ENCODE measurements at places on chromosomes 5 and 9.

DNA sequence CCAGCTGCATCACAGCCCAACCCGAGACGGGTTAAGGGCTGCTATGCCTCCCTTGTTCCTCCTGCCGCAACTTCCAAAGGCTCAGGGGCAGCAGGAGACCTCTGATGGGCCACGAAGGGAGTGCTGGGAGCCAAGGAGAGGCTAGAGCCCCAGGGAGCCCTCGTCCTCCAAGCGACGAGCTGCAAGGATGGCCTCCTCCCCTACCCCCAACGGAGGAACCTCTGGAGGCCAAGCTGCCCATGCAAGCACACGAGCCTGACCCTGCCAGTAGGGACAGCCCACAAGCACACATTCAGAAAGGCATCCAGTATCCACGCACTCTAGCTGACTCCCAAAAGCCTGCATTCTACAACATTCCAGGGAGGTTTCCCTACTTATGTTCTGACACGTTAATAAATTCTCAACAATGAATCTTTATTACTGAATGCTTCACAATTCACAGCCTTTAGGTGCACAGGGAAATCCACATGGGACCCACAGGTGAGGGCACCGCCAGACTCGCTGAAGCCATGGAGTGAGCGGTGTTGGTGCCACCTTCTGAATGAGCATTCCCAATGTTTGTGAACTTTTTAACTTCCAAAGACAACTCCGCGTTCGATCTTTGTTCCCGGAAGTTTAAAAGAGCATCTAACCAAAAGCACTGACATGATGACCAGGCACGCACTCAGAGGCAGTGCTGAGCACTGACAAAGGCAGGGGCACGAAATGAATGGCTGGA lies 28.7 kb downstream of the IPPK start:
- no peak for DNase-seq

DNA sequence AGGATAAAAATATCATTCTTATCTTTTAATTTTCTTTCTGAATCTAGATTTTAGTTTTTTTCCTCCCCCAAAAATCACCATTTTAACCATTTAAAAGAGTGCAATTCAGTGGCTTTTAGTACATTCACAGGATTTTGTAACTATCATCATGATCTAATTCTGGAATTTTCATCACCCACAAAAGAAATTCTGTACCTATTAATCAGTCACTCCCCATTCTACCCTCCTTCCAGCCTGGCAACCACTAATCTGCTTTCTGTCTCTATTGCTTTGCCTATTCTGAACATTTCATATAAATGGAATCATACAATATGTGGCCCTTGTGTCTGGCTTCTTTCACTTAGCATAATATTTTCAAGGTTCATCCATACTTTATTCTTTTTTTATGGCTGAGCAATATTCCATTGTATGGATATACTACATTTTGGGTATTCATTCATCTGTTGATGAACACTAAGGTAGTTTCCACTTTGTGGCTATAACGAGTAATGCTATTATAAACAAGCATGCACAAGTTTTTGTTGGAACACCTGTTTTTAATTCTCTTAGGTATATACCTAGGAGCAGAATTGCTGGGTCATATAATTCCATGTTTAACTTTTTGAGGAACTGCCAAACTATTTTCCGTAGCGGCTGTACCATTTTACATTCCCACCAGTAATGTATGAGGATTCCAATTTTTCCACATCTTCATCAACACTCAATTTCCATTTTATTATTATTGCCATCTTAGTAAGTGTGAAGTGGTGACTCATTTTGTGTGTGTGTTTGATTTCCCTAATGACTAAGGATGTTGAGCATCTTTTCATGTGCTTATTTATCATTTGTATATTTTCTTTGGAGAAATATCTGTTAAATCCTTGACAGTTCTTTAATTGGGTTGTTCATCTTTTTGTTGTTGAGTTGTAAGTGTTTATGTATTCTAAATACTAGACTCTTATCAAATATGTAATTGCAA lies 340.3 kb downstream of the CWC27 start:
- DNase-seq = no peak

DNA sequence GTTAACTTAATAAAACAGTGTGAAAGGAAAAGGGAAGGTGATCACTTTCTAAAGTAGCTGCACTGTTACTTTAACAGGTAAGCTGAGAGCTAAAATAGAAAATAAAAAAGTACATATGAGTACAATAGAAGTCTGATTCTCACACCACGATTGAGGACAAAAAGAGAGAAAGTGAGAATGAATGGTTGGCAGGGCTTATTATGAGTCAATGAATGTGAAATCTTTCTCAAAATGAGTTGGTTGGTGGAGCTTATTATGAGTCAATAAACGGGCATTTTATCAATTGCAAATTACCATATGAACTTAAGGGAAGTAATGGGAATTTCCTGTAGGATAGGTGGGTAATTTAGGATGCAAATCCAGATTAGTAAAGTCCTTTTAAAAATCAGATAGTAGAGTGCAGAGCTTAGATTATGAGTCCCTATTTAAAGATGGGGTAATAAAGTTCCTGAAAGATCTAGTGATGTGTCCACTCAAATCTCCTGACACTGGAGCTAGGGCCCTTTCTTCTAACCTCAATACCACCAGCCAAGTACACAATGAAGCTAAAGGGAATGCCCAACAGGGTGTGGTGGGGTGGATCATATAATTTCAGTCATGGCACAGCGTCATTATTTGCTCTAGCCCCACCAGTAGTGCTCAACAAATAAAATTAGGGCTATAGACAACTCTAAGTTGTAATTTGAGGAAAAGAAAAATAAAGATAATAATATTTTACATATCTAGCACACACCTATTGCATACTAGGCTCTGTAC lies 21.1 kb upstream of the TLR4 start:
- DNase-seq = no peak

- no peak for DNase-seq
These were observed 21.4 kb downstream of the DIAPH1 start for GRCh38 chr5:141597394-141597793.

DNA sequence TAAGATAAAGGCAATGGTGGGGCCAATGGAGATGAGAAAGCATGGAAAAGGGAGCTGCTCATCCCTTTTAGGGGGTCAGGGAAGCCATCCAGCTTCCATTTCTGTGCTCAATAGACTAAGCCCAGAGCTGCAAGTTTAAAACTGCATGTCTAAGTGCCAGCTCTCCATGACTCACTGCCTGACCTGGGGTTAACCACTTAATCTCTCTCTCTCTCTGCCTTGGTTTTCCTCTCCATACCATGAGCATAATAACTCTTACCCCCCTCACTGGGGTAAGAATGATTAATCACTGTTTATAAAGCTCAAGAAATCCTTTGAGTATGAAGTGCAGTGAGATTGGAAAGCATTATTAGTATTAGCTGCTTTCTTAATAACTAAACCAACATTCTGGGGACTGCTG lies 1382.4 kb upstream of the WWC1 start:
- no peak for DNase-seq

- no peak for DNase-seq
These were observed 220.1 kb upstream of the MSX2 start for GRCh38 chr5:174504266-174504726.

DNA sequence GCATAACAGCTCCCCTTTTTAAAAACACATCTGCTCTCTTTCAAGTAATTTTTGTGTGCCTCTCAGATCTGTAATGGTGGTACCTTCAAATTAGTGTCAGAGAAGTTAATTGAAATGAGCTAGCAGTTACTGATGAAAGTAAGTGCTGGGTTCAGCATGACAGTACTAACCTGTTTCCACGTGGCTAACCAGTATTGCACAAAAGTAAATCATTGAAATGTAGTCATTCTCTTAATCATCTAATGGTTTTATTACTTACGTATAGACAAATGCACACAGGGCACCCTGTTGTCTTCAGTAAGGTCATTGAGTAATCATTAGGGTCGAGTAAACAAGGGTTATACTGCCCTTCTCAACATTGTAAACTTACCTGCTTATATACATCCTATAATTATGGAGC lies 157.8 kb upstream of the PRR16 start:
- DNase-seq = no peak

DNA sequence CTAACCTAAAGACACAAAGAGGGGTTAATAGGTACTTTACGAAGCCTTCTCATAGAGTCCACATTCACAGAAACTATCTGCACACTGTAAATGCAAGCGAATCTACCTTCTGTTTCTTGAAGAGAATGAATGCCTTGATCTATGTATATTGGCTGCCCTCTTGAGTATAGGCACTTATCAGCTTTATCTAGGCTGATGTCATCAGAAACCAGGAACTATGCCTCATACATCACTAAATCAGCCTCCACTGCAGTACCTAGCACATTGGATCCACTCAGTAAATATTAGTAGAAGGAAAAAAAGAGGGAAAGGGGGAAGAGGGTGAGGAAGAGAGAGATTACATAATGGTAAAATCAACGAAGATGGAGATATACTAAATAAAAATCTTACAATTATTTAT lies 477.1 kb downstream of the CAAP1 start:
- no peak for DNase-seq

GRCh38 chr9:75454043-75454442 lies 365.7 kb downstream of the OSTF1 start:
- DNase-seq = no peak

- no peak for DNase-seq
These were observed 3.5 kb upstream of the ACTBL2 start for GRCh38 chr5:57486027-57486602.

- DNase-seq = no peak
These were observed 71.8 kb downstream of the PHF2 start for GRCh38 chr9:93648181-93648580.

- DNase-seq = no peak
These were observed 16.4 kb downstream of the NNT start for GRCh38 chr5:43619380-43619779.

DNA sequence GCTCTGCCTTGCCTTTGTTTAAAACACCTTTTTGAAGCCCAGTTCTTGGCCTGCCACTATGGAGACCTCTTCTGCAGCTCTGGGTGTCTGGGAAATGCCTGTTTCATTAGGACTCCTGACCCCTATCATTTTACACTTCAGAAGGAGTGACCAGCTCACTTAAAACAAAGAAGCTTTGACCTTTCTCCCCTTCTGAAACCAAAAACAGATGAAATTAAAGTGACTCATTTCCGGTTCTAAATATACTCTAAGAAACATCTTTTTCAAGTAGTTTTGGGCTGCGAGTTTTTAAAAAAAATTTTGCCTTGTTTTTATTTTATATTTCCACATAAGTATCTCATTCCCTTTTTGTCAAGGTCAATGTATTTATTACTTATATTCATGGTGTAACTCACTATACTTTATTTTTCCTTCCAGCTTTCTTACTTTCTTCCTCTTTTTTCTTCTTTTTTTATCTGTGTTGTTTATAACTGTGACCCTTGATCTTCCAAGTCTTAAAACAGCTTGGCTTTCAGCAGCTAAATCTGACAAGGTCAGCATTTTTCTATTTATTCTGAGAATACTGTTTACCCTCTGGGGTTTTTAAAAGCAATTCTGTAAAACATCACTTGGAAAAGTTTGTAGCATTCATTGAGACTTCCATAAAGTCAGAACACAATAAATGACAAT lies 672.9 kb downstream of the NR2F1-AS1 start:
- no peak for DNase-seq

DNA sequence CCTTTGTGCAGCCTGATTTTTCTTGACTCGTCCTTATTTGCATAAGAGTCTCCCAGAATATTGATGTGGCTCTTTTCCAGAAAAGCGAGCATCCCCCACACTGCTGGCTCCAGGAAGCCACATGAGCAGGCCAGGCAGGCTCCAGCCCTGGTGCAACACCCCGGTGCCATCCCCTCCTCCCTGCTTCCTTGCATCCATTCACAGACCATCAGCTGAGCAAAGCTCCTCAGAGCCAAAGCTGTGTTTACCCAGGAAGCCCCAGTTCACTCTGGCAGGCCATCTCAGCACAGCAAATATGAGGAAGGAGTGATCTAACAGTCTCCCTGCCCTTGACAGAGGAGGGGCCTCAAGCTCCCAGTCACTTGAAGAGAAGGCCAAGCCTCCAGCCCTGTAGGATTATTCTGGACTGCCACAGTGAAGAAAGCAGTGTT lies 34.4 kb downstream of the INSYN2B start:
- no peak for DNase-seq

GRCh38 chr5:140182803-140183367 lies 7.9 kb downstream of the CYSTM1 start:
- DNase-seq = no peak

- DNase-seq = no peak
These were observed 11.4 kb upstream of the GRIN1 start for GRCh38 chr9:137127301-137128157.

DNA sequence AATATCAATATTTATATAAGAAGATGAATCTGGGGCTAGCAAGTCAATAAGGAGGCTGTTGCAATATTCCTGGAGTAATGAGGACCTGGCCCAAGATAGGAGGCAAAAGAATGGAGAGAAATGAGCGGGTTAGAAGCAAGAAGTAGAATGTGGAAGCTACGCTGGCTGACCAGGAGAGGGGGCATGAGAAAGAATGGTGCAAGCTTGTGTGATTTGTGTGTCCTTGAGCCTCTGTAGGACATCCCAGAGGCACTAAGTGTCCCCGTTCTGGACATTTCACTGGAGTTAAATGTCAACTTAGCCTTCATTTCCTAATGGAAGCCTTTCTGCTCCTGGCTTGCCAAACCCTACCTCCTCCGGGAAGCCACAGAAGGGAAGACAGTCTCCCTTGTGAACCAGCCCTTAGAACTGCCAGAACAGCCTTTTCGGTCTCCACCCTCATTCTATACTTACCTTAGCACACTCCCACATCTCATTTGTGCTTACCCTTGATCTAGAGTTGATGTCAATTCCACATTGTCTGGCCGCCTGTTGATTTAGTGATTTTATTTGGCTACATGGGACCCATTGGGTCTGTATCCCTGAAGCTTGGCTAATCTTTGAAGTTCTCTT lies 6.7 kb upstream of the PDE6A start:
- no peak for DNase-seq

GRCh38 chr5:132363431-132364112 lies 5.9 kb upstream of the SLC22A5 start:
- no peak for DNase-seq

DNA sequence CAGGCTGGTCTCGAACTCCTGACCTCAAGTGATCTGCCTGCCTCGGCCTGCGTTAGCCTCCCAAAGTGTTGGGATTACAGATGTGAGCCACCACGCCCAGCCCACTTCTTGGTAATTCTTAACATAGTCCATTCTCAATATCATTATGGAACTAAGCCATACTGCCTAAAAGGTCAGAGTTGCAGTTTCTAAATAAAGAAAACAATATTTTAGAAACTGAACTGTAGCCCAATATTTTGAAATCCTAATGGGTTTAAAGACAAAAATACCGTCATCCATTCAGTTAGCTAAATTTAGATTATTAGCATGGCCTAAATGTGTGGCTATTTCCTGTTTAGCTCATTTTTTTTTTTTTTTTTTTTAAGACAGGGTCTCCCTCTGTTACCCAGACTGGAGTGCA lies 99.5 kb downstream of the USP20 start:
- DNase-seq = no peak

DNA sequence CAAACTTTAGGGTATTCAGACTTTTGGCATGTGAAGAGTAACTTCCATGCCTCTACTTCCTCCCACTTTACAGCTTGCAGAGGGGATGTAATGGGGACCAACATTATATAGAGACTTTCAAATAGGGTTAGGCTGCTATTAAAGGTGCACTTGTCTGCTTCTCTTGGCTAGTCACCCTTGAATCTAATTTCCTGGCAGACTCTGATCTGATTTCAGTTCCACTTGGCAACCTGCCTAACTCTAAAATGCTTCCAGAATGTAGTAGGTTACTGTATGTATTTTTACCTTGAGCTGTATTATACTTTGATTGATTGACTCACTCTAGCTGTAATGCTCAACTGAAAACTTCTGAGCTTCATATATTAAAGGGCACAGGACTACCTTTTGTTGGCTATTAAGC lies 693.4 kb downstream of the KCTD16 start:
- no peak for DNase-seq

- no peak for DNase-seq
These were observed 171.6 kb upstream of the GPR151 start for GRCh38 chr5:146687630-146688029.

GRCh38 chr5:173755319-173755718 lies 132.8 kb upstream of the CPEB4 start:
- no peak for DNase-seq

Data from NCI-H187 treated with DMSO at 0.1 percent for 48 hours (cell line).